ENCODE measurements at places on chromosomes 4 and X. TPM values are rescaled to one million over a fixed set of nuclear protein-coding genes. Genes with fewer than 3 reads are reported as not detected.

The SLC35A2 gene
- 20.3 TPM for total RNA-seq

The ARHGAP36 gene
- total RNA-seq: not detected

The PNCK gene
- total RNA-seq: 0.71 TPM

GRCh38 chr4:147336252-147336651 lies 144.6 kb upstream of the EDNRA start:
- H3K27me3 ChIP-seq: peaks cover 2% of the 10 kb centered on the region
- no peak overlapping the region for H3K4me3 ChIP-seq
- H3K4me1 ChIP-seq: no peaks in the 10 kb centered on the region
- DNase-seq: no peak
- H3K36me3 ChIP-seq: no peaks in the 10 kb centered on the region
- no peak overlapping the region for H3K27ac ChIP-seq

GRCh38 chr4:111991163-111991562 lies 154.1 kb upstream of the FAM241A start:
- DNase-seq: no peak
- H3K27me3 ChIP-seq: peaks cover 29% of the 10 kb centered on the region
- no peak overlapping the region for H3K4me3 ChIP-seq
- no peaks in the 10 kb centered on the region for H3K36me3 ChIP-seq
- no peak overlapping the region for H3K27ac ChIP-seq
- no peaks in the 10 kb centered on the region for H3K4me1 ChIP-seq

- peak; percentile 24 for DNase-seq
- peaks cover 7% of the 10 kb centered on the region for H3K4me1 ChIP-seq
- peak overlapping the region; percentile 38 for H3K4me3 ChIP-seq
- H3K36me3 ChIP-seq: no peaks in the 10 kb centered on the region
- H3K27me3 ChIP-seq: peaks cover 59% of the 10 kb centered on the region
- H3K27ac ChIP-seq: no peak overlapping the region
These were observed 792 bp downstream of the SLC10A4 start for GRCh38 chr4:48483777-48484493.

The CDKL2 gene
- 0.62 TPM for total RNA-seq

DNA sequence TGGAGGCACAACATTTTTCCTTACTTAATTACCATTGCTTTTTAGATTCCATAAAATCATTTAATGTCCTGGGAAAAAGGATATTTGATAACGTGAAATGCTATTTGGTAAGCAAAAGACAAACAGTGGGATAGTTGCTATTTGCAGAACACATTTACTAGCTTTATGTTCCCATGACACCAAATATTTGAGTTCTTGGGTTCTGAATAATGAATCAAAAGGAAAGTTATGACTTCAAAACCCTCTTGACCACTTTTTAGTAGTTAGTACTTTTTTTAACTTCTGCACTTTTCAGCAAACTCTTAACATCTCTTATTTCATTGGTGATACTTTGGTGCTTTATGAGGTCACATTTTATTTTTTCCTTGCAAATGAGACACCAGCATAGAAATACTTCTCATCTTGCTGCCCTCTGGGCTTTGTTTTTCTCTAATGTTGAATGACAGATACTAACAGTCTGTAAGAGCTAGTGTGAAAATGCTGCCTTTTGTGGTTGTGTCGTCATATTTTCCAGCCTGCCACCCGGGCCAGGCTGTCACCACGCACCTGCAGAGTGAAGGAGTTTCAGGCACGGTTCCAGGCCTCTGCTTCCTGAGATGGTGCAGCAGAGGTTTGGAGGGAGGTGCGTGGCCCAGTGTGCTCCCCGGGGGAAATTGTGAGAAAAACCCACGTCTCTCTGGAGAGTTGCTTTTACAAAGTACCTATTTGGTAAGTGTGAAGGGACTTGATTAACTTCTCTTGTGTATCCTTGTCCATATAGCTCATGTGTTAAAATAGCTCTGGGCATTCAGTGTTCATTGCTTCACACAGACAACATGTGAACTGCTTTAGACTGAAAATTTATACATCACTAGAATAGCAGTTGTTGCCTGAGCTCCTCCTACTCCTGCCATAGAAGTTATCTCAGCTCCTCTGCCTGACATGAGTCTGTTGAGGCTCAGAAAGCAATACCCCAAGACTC lies 34.7 kb downstream of the MSL3 start:
- peak overlapping the region; percentile 37 for H3K4me3 ChIP-seq
- peak overlapping the region; percentile 91 for H3K27ac ChIP-seq
- DNase-seq: peak; percentile 83
- no peaks in the 10 kb centered on the region for H3K27me3 ChIP-seq
- H3K36me3 ChIP-seq: no peaks in the 10 kb centered on the region

DNA sequence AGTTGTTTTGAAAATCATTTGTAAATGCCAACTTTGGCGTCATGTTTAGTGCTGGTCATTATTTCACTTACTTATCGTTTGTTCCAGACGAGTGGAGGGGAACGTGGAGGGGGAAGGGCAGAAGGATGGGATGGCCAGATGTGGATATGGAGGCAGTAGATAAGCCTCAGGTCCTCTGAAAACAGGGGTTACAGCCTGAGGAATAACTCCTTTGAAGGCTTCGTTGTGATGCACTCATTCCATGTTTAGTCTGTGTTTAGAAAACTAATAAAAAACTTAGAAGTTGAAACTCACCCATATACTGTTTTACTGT lies 1.1 kb downstream of the MOB1B start:
- H3K4me3 ChIP-seq: peak overlapping the region; percentile 96
- H3K27ac ChIP-seq: peak overlapping the region; percentile 88
- H3K36me3 ChIP-seq: peaks cover 18% of the 10 kb centered on the region
- peaks cover 27% of the 10 kb centered on the region for H3K4me1 ChIP-seq

The SSX2 gene
- not detected for total RNA-seq

The CLNK gene
- total RNA-seq: not detected

DNA sequence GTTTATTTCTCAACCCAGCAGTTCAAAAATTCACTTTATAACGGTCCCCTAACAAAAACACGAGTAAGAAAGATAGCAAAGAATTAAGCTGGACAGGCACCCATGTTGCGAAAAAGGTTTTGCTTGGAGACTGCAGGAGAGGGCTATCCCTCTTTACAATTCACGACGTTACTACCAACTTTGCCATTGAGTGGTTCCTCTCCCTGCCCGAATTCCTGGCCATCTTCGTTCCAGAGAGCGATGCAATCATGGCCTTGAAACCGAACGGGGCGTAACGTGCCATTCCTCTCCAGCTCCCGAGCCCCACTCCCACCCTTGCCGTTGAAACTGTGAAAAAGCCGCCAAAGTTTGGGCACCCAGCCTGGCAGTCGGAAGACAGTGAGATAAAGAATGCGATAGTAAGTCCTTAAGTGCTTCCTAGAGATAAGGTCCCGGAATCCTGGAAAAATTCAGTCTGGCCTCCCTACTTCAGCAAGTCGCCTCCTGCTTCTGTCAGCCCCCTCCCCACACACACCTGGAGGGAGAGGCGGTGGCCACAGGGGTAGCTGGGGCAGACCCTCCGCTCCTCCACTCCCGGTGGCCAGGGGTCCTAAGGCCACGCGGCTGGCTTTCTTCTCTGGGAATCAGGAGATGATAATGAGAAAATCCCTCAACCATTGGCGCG lies 65.2 kb downstream of the FBXO8 start:
- H3K4me3 ChIP-seq: no peak overlapping the region
- peaks cover 63% of the 10 kb centered on the region for H3K27me3 ChIP-seq
- H3K4me1 ChIP-seq: peaks cover 37% of the 10 kb centered on the region
- no peak for DNase-seq
- no peaks in the 10 kb centered on the region for H3K36me3 ChIP-seq

GRCh38 chrX:120514236-120514635 lies 45.1 kb upstream of the LAMP2 start:
- no peaks in the 10 kb centered on the region for H3K27me3 ChIP-seq
- H3K36me3 ChIP-seq: no peaks in the 10 kb centered on the region
- H3K4me3 ChIP-seq: no peak overlapping the region
- H3K27ac ChIP-seq: no peak overlapping the region
- H3K4me1 ChIP-seq: no peaks in the 10 kb centered on the region

DNA sequence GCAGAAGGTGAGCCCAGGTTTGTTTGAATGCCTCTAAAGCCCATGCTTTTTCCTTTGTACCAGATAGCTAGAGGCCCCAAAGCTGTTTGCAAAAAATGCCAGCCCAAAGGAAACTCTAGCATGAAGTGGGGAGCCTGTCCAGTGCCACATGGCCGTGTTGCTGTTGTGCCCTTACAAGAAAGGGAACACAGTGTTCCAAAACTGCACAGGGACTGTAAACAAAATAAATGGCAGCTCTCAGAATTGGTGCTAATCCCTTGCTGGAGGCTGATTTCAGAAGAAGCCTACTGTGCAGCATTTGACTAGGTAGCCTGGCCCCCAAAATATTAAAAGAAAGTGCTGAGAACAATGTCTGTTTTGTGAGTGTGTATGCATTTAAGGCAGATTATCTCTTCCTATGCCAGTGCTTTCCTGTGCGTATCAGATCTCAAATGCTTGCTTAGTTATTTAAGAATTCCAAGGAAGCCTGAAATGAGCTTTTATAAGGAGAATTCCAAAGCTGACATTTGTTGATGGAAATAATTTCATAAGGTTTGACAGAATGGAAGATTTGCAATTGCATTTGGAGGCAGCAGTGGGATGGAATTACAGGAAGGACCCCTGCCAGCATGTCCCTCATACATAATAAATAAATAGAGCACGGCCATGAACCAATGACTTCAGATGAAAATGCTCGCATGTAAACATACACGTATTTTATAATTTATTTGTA lies 115.7 kb downstream of the IRF2 start:
- H3K27me3 ChIP-seq: no peaks in the 10 kb centered on the region
- DNase-seq: no peak
- H3K36me3 ChIP-seq: peaks cover 2% of the 10 kb centered on the region

The BBS12 gene
- 3.9 TPM for total RNA-seq

DNA sequence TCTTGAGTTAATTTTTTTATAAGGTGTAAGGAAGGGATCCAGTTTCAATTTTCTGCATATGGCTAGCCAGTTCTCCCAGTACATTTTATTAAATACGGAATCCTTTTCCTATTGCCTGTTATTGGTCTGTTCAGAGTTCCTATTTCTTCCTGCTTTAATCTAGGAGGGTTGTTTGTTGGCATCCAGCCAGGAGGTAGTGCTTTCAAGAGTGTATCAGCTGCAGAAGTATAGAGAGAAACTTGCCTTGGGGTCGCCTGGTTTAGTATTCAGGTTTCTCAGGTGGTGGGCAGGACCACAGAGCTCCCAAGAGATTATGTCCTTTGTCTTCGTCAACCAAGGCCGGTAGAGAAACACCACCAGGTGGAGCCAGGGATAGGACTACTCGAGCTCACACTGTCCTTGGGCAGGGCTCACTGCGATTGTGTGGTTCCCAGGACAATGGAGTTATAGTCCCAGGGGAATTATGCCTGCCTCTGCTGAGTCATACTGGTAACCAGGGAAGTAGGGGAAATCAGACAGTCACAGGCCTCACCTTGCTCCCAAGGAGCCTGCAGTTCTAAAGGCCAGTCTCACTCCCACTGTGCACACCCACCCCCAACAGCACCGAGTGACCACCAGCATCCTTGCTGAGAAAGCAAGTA lies 168.1 kb downstream of the VSIG4 start:
- no peaks in the 10 kb centered on the region for H3K27me3 ChIP-seq
- H3K27ac ChIP-seq: no peak overlapping the region
- H3K4me1 ChIP-seq: peaks cover 3% of the 10 kb centered on the region
- H3K36me3 ChIP-seq: no peaks in the 10 kb centered on the region

- H3K27me3 ChIP-seq: no peaks in the 10 kb centered on the region
- H3K4me3 ChIP-seq: no peak overlapping the region
- H3K4me1 ChIP-seq: peaks cover 15% of the 10 kb centered on the region
- DNase-seq: no peak
These were observed 118.0 kb downstream of the IRF2 start for GRCh38 chr4:184356366-184356765.

DNA sequence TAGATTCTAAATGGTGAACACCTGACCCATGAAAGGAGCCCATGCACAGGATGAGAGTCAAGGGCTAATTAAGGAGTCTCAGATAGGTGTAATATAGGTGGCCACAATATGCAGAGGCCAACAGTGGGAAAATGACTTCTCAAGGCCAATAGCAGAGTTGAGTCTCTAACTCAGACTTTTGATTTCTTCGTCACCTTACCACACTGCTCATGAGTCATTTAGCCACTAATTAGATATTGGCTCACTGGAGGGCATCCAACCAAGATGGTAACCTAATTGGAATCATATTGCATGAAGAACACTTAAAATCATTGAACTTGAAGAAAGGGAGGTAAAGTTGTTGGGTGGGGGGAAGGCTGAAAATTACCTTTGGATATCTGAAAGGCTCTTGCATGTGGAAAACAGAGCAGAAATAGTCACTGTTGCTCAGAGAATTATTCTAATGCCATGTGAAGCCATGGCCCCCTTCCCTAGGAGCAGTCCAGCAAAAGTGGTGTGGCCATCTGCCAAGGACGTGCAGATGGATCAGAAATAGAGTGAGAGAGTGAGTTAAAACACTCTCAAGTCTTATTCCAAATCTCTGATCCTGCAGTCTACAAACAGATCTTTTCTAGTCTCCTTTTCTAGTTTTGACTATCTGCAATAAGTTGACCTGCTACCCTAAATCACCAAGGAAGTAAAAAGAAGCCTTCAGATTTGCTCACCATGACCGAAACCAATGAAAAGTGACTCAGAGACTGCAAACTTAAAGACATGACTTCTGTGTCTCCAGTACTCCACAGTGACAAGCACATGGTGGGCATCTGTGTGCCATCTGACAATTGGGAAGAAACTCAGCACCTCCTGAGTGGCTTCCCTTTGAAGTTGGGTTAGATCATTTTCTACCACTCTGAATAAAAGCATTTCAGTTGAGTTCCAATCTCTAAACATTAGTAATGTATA lies 93.9 kb upstream of the C1QTNF7 start:
- no peak overlapping the region for H3K4me3 ChIP-seq
- no peaks in the 10 kb centered on the region for H3K4me1 ChIP-seq
- DNase-seq: no peak
- H3K27me3 ChIP-seq: no peaks in the 10 kb centered on the region

GRCh38 chrX:48974033-48974432 lies 2.4 kb upstream of the KCND1 start:
- DNase-seq: no peak
- peaks cover 19% of the 10 kb centered on the region for H3K36me3 ChIP-seq
- H3K4me3 ChIP-seq: no peak overlapping the region
- H3K27ac ChIP-seq: no peak overlapping the region

GRCh38 chr4:137393044-137393443 lies 139.2 kb downstream of the PCDH18 start:
- no peaks in the 10 kb centered on the region for H3K36me3 ChIP-seq
- H3K27me3 ChIP-seq: no peaks in the 10 kb centered on the region
- H3K4me1 ChIP-seq: no peaks in the 10 kb centered on the region
- no peak overlapping the region for H3K27ac ChIP-seq

DNA sequence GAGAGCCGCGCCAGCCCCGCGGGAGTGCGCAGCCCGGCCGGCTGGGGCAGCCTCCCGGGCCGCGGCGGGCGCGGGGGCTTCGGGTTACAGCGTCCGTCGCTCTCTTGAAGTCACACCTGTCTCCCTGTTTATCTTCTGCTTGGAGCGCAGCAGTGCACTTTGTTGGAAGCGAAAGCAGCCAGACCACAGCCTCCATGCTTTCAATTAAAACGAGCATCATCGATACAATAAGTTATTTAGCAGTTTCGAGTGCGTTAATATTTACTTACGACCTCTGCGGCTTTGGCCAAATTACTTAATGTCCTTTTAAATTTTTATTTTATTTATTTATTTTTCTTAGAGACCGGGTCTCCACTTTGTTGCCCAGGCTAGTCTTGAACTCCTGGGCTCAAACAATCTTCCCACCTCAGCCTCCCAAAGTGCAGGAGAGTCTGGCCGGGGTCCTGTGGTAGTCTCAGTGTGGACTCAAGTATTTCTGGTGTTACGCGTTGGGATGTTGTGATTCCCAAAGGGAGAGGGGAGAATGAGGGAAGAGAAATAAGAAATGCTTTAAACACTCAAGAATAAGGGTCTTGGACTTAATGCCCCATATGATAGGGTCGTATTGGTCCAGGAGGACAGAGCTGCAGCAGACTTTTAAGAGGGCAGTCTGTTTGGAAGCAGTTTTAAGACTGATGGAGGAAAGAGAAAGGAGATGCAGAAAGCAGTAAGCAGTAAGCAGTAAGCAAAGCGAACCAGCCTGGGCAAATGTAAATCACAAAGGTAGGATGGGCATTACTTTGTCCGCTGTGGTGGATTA lies 504 bp upstream of the PDLIM3 start:
- no peak overlapping the region for H3K27ac ChIP-seq
- H3K36me3 ChIP-seq: no peaks in the 10 kb centered on the region
- no peak for DNase-seq

All from activated CD4-positive, alpha-beta T cell treated with anti-CD3 and anti-CD28 coated beads for 36 hours (primary cell).